ENCODE measurements at places on chromosomes 7 and 10.

DNA sequence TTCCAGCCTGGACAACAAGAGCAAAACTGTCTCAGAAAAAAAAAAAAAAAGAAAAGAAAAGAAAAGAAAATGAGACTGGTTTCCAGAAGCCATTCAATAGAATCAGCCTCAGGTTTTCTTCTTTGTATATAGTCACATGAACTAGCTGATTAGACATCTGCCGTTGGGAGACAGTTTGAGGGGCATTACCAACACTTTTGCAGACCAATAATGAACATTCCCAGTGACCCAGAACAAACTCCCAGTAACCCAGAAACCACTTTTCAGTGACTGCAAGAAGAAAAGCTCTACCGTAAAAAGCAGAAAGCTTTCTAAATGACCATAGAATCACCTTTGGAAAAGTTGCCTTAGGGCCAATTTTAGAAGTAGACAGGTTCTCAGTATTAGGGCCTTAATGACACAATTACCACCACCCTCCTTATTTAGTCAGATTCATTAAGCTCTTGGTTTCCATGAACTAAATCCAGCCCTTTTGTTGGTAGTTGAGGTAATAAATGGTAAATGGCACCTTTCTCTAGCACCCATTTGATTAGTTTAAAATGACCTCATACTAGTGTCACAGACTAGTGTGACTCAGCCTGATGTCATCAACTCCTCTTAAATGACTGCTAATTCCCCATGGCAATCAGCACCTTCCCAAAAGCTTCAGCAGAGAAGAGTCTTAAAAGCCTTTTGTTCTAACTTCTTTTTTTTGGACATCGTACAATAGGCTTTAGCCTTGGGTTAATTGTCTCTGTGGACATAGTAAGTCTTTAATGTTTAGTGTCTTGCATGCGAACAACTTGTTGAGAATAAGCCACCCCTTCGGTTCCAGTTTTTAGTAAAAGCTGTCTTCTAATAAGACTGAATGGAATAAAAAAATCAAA, 33.6 kb upstream of the XRCC2 start:
- DNase-seq, result no peak

GRCh38 chr7:79452032-79452494, 1.4 kb downstream of the MAGI2 start:
- no peak for DNase-seq

- DNase-seq, result no peak
These were observed 51.9 kb upstream of the CHST15 start for GRCh38 chr10:124145109-124145870.

- DNase-seq, result no peak
These were observed 13.0 kb upstream of the ELN start for GRCh38 chr7:74014931-74015330.

- DNase-seq, result no peak
These were observed 36.3 kb downstream of the RBM20 start for GRCh38 chr10:110680273-110681020.

- DNase-seq, result no peak
These were observed 399.7 kb downstream of the EXOC4 start for GRCh38 chr7:133652547-133652946.

GRCh38 chr10:84267503-84268126, 22.8 kb downstream of the RGR start:
- peak; percentile 81 for DNase-seq

DNA sequence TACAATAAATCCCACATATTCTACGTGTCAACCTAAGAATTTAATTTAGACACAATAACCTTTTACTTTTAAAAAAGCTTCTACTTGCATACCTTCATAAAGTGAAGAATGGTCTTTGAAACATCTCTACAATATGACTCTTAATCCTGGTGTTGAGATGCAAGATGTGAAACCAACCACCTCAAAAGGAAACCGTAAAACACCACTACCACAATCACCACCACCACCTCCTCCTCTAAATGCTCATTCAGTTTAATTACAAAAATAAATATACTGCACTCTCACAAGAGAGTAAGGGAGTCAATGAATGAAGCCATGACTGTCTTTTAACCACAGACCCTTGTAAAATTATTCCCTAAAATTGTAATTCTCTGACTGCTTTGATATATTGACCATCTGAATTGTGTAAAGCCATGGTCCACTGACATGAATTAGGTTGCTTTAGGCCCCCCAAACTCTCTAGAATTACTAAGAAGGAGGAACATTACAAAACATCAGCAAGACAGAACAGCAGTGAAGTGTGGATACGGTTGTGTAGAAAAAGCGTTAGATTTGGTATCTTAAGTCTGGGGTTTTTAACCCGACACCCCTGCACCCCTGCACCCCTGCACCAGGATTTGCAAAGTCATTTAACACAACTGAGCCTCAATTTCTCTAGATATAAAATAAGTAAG, 171.4 kb downstream of the SFMBT2 start:
- no peak for DNase-seq

DNA sequence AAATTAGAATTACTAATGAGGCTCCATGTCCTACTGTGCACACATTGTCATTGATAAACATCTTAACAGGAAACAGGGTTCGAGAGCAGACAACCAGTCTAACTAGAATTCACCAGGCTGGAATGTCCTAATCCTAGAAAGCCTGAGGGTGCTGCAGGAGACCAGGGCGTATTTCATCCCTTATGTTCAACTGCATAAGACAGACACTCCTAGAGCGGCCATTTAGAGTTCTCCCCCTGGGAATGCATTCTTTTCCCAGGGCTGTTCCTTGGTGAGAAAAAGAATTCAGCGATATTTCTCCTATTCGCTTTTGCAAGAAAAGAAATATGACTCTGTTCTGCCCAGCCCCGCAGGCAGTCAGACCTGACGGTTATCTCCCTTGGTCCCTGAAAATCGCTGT, 486.0 kb downstream of the REEP3 start:
- DNase-seq, result no peak

- DNase-seq, result no peak
These were observed 353.5 kb upstream of the HPS1 start for GRCh38 chr10:98800263-98800662.

- no peak for DNase-seq
These were observed 15.3 kb upstream of the UTF1 start for GRCh38 chr10:133214468-133215410.

GRCh38 chr7:41824284-41824683, 121.4 kb upstream of the INHBA start:
- no peak for DNase-seq

GRCh38 chr7:29331163-29331562, 136.6 kb downstream of the CHN2 start:
- DNase-seq, result no peak
